Activated naive CD8-positive, alpha-beta T cell treated with anti-CD3 and anti-CD28 coated beads, Interleukin-2, amount 50 U/mL, for 24 hours (primary cell): ENCODE measurements at places on chromosomes 6 and 20.

DNA sequence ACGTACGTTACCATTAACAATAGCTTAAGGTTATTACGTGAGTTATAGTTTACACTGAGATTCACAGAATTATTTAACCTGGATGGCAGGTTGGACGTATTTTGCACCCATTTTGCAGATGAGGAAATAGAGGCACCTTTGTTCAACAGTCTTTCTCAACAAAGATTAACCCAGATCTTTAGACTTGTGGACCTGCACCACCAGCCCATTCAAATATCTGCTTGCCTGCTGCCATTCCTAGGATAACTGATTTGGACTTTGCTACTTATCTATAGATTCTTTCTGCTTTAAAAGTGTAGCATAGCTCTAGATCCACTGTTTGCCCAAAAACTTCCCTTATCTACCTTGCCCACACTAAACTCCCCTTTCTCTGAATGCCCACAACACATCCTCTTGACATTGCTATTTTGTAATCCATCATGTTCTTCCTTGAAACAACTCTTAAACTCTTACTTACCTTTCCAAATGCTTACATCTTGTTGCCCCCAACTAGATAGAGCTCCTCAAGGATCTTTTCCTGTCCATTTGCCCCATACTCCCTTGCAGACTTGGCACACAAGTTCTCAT lies 56.4 kb upstream of the TNFAIP3 start:
- no peak for DNase-seq

GRCh38 chr6:80938131-80938530 lies 814.4 kb downstream of the TENT5A start:
- no peak for DNase-seq

GRCh38 chr6:21826023-21826422 lies 232.5 kb downstream of the SOX4 start:
- DNase-seq = no peak

DNA sequence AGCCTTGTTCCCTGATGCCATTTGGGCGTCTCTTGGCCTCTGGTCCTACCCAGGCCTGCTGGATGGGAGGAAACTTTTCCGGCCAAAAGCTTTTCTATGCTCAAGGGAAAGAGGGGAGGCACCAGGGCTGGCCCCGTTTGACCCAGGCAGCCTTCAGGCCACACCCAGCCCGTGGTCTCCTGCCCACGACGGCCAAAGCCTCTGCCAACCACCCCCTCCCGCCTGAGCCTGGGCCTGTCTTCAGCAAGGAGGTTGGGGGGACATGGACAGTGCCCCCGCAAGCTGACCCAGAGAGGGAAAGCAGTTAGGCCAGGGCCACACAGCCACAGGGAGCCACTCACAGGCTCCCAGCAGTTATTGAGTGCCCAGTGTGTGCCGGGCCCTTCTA lies 49.5 kb downstream of the SRC start:
- DNase-seq = no peak

- no peak for DNase-seq
Observed at GRCh38 chr20:36775826-36776225, 2.3 kb upstream of the DSN1 start.

GRCh38 chr20:3964719-3965118 lies 50.6 kb downstream of the RNF24 start:
- DNase-seq = no peak

- no peak for DNase-seq
Observed at GRCh38 chr6:21348504-21349195, 244.9 kb upstream of the SOX4 start.

GRCh38 chr6:124917769-124918168 lies 44.5 kb upstream of the RNF217 start:
- no peak for DNase-seq

- DNase-seq = peak; percentile 60
Observed at GRCh38 chr6:170295510-170296422, 4.9 kb upstream of the DLL1 start.

DNA sequence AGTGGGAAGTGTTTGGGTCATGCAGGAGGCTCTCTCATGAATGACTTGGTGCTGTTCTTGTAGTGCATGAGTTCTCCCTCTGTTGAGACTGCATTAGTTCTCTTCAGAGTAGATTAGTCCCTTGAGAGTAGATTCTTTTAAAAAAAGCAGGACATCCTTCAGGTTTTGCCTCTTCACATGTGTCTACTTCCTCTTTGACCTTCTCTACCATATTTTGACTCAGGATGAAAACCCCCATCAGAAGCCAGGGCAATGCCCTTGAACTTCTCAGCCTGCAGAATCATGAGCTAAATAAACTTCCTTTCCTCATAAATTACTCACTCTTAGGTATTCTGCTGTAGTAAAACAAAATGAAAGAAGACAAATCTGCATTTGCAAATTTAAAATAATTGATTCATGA lies 170.3 kb downstream of the CD109 start:
- no peak for DNase-seq

- no peak for DNase-seq
Observed at GRCh38 chr20:63121749-63122405, 94.1 kb downstream of the YTHDF1 start.

DNA sequence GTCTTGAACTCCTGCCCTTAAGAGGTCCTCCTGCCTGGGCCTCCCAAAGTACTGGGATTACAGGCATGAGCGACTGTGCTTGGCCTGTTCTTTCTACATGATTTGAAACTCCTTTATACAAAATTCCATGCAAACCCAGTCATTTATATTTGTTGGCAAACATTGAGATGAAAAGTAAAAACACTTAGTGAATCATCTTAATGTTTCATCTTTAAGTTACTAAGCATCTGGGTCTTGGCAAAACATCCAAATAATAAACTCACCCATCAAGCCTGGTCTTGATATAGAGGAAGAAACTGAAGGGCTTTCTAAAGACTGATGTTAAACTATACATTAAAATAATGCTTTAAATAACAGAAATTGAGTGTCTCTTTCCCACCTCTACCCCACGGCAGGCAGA lies 95.1 kb downstream of the FUT9 start:
- DNase-seq = no peak

GRCh38 chr6:163422550-163422949 lies 8.0 kb downstream of the QKI start:
- DNase-seq = no peak

DNA sequence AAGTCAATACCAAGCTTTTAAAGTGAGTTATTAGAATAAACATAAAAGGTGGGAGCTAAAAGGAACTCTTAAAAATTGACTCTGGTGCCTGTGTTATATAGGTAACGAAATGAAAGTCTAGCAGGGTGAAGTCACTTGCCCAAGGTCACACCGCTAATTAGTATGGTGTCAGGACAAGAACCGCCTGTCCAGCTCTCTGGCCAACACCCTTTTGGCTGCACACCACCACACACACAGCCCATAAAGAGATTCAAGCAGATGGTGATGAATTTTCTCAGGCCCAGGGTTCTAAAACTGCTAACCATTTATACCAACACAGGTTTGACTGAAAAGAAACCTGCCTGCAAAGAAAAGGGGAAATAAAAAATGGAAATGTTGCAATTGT lies 20.2 kb downstream of the GFOD1 start:
- no peak for DNase-seq

DNA sequence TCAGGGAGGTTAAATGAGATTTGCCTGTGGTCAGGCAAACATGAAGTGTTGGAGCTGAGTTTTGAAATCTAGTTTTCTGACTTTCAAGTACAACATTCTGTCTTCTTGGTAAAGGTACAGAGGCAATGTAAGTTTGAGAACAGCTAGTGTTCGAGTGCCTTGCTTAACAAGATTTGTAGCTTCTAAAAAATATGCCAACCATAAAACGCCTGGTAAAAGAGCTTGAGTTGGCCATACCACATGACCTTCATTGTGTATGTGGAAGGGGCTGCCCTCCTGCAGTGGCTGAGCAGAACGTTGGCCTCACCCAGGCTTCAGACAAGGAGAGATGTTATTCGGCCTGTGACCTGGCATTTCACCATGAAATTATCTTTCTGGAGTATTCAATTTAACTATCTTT lies 86.5 kb downstream of the MAP7 start:
- DNase-seq = no peak

- no peak for DNase-seq
Observed at GRCh38 chr6:136923954-136924673, 2.0 kb downstream of the SLC35D3 start.

- DNase-seq = no peak
Observed at GRCh38 chr6:113909224-113909856, 52.2 kb downstream of the MARCKS start.

DNA sequence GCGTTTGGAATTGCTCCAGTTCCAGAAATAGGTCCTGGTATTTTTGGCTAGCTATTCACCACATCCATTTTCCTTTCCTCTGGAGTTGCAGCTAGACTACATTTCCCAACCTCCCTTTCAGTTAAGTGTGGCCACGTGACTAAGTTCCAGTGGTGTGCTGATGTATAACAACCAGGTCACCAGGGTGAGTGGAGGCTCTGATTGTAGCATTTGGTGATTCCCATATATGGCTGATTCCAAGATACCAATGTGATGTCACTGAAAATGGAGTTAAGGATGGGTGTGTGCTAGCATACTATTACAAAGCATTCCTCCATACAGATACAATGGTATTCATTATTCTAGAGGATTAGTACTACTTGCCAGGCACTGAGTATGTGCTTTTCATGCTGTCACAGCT lies 49.7 kb upstream of the STK35 start:
- DNase-seq = no peak

GRCh38 chr20:43558412-43559146 lies at the start of gene SGK2:
Gene SGK2, plus strand, starts transcription at chr20:43559027. Its CDS starts 7,469 bp downstream, at chr20:43566496.
- no peak for DNase-seq

DNA sequence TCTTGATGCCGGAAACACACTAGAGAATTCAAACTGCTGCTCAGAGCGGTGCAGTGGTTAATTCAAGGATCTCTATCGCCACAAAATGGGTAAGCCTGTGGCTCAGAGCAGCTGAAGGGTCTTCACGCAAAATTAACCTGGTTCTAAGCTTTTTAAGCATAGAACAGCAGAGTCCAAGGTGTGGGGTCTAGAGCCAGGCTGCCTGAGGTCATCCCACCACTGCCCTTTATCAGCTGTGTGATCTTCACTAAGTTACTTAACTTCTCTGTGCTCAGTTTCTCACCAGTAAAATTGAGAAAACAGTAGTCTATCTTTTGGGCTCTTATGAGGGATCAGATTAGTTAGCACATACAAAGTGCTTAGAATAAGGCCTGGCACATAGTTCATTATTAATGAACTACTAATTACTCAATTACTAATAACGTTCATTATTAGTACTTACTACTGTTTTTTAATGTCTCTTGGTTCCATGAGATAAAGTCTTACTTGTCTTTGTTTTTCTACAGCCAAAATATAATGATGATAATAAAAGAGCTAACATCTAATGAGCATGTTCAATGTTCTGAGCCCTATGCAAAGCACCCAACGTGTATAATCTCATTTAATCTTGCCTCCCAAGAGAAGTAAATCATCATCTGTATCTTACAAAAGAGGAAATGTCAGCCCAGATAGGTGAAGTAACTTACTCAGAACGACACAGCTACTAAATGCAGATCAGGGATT lies 92.9 kb downstream of the NFATC2 start:
- no peak for DNase-seq

- no peak for DNase-seq
Observed at GRCh38 chr6:21075986-21076385, 517.6 kb upstream of the SOX4 start.

GRCh38 chr20:4601630-4602296 lies 119.9 kb upstream of the PRND start:
- no peak for DNase-seq

GRCh38 chr20:4025679-4026078 lies 10.3 kb upstream of the RNF24 start:
- no peak for DNase-seq

GRCh38 chr6:21781128-21781527 lies 187.6 kb downstream of the SOX4 start:
- DNase-seq = no peak

GRCh38 chr6:137711972-137712371 lies 155.1 kb upstream of the TNFAIP3 start:
- no peak for DNase-seq
